ENCODE measurements at places on chromosomes 7 and 10.
A peak's percentile ranks its signal among the peaks of the same experiment; 100 is the strongest.

GRCh38 chr10:29635711-29636144, 957 bp upstream of the SVIL start:
- no peak for DNase-seq

DNA sequence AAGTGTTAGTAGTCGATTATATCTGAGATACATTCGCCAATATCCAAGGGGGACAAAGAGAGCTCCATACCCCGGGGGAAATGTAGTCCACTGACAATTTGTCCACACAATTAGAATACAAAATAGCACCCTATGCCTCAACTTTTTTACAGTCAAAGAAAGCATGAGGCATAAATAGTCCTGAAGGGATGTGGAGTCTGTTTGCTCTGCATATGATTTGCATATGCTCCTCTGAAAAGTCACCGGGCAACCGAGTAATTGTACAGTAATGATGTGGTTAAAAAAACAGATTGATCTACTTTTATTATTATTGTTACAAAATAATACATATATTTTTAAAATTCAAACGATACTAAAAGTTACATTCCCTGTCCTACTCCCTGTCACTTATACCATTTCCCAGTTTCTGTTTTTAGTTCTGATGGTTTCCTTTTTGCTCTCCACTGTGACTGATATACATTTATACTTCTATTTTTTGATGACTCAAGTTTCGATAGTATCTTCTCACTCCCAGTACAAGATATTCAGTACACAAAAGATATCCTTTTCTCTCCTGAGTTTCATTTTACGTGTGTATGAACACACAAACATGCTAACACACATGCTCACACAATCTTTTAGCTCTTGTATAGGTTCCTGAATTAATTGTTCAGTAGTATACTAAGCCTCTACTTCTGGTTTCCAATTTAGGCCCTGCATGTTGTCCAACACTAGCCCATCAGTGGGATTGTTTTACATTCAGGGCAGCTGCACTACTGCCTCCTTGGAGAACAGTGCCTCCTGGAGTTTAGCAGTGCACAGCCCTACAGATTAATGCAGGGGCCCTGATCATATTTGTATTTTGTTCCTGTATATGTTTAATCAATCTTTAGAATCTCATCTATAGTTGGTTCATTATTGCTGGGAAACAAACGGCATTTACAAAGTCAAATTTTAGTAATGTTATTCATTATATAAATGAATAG, 130.9 kb downstream of the TES start:
- DNase-seq, result no peak

GRCh38 chr7:124171068-124171467, 138.2 kb upstream of the TMEM229A start:
- no peak for DNase-seq

- no peak for DNase-seq
These were observed 15.8 kb downstream of the VOPP1 start for GRCh38 chr7:55556492-55556891.

DNA sequence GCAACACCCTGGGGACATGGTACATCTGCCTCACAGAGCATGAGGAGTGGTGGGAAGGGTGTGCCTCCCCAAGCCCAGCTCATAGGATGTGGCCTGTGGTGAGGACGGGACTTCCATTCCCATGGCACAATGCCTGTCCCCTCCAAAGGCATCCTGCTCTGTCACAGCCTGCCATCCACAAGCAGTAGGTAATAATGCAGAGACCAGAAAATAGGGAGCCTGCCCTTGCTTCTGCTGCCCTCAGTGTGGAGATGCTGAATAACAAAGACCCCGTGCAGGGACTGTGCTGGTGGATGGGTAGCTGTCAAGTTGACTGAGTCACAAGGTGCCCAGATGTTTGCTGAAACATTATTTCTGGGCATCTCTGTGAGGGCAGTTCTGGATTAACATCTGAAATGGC, 199.9 kb upstream of the GRB10 start:
- no peak for DNase-seq

DNA sequence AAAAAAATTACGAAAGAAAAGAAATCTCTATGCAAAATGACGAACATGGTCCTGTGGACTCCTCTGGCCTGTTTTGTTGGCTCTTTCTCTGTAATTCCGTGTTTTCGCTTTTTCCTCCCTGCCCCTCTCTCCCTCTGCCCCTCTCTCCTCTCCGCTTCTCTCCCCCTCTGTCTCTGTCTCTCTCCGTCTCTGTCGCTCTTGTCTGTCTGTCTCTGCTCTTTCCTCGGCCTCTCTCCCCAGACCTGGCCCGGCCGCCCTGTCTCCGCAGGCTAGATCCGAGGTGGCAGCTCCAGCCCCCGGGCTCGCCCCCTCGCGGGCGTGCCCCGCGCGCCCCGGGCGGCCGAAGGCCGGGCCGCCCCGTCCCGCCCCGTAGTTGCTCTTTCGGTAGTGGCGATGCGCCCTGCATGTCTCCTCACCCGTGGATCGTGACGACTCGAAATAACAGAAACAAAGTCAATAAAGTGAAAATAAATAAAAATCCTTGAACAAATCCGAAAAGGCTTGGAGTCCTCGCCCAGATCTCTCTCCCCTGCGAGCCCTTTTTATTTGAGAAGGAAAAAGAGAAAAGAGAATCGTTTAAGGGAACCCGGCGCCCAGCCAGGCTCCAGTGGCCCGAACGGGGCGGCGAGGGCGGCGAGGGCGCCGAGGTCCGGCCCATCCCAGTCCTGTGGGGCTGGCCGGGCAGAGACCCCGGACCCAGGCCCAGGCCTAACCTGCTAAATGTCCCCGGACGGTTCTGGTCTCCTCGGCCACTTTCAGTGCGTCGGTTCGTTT, 83.5 kb upstream of the SLF2 start:
- DNase-seq, result no peak

GRCh38 chr7:42456267-42456666, 219.3 kb upstream of the GLI3 start:
- no peak for DNase-seq

DNA sequence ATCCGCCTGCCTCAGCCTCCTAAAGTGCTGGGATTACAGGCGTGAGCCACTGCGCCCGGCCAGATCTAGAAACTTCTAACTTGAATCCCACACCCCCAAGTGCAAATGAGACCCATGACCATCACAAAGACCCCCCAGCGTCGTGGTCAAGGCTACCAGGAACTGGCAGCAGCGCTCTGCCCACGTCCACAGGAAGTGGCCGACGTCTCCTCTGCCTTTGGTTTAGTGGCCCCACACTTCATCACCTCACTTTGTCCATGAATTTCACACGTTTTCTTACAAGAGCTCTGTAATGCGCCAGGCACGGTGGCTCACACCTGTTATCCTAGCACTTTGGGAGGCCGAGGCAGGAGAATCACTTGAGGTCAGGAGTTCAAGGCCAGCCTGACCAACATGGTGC, 53.5 kb upstream of the TNRC18 start:
- DNase-seq, result no peak

DNA sequence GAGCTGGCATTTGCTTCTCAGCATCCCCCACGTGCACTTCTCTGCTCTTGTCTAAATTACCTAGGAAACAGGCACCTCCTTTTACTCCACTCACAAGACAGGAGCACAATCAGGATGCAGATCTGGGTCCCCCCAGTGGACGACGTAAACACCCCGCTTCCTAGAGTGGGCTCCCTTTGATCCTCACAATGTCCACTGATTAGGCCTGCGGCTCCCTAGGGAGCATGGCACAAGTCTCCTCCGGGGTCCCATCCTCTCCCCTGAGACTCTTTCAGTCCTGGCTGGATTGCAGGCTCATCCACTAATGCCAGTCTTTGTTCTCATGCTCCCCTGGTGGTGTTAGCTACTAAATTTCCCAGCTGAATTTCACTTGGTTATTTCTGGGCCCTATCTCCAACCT, 98.3 kb downstream of the GLI3 start:
- DNase-seq, result no peak

DNA sequence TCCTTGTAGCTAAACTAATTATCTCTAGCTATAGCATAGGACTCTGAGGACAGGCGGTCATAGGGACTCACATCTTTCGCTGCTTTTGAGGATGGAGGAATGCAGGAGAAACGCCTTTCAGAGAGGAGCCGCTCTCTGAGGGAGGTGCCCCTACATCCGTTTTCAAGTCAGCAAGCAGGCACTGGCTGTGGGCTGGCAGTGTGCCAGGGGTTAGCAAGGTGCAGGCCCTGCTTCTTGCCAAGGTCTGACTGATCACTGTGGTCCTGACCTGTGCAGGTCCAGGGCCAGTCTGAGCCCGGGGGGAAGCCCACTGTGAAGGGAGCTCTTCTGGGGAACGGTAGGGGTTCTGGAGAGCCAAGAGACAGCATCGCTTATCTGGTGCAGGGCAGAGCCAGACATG, 89.4 kb downstream of the SH3PXD2A start:
- DNase-seq, result peak; percentile 55

DNA sequence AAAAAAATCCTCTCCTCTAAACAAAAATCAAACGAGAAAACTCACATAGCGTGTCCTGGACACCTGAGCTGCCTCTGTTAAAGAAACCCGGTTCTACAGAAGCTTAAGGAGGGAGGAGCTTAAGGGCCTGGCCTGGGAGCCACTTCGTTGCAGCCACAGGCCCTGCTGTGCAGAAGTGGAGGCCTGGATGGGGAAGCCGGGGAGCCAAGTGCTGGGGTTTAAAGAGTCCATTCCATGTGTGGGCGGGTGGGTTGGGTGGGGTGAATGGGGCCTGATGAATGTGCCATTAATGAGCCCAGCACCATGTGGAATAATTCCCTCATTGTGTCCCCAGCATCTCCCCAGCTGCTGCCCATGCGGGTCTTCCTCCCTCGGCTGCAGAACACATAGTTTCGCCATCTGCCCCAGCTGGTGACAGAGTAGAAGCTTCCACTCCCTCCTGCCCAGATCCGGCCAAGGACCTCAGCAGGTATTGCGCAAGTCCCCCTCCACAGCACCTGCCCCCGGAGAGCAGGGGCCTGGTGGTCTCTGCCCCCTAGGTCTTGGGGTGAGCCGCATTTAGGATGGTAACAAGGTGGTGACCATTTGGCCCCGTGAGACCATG, 127.8 kb upstream of the BTBD16 start:
- DNase-seq, result no peak

DNA sequence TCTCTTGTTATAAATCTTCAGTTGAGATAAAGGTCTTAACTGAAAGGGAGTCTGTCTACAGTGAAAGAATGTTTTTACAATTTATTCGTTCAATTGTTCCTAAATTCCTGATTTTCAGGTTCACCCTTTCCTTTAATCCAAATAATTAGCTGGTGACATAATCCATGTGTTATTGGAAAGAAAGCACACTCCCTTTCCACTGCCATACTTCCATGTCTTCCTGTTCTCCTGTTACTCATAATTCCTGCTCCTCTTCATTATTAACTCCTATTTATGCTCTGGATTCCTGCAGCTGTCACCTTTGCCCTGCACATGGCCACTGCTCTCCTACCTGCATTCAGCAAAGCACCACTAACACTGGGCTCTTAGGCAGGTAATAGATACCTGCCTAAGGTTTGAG, 40.0 kb upstream of the FAM3C start:
- DNase-seq, result no peak

DNA sequence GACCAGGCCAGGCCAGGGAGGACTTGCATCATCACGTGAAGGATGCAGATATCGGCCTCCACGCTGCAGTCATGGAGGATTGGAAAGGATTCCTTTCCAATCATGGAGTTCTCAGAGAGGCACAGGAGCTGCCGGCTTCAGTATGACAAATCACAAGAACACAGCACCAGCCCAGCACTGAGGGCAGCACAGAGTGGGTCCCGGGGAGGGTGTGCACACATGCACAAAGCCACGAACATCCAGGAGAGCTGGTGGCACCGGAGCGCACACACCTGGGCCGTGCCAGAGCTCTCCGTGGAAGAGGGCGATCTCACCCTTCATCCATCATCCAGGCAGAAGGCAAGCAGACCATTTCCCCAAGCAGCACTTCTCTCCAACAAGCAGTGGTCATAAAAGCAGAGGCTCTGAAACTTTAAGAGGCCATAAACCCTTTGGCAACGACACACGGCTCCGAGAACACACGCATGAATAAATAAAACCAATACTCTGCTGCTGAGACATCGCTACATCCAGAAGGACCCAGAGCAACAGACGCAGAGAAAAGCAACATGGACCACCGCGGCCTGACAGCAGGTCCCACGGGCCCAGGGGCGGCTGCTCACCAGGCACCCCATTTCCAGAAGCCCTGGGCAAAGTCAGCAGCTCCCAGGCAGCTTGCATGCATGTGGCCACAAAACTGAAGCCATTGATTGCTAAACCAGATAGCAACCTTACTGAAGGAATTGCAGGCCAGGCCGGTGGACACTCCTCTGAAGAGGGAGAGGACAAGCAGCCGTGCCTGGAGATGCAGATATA, 180.8 kb downstream of the USP6NL start:
- no peak for DNase-seq

DNA sequence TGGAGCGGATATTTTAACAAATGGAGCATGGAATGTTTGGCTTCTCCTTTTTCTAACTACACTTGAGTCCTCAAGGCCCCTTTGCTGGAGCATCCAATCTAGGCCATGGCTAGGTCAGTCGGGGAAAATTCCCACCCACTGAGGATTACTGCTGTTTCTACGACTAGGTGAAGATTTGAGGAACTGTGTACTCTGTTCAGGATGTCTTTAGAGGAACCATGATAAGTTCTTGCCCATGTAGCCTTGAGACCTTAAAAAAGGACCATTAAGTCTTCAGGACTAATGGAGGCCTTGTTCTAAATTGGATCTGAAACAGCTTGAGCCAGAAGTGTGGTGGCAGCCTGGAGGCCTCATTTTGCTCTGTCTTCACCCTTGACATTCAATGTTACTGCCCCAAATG, 6.2 kb downstream of the AGK start:
- DNase-seq, result no peak

- DNase-seq, result no peak
These were observed 188.7 kb downstream of the PPP1R9A start for GRCh38 chr7:95095966-95096540.

- no peak for DNase-seq
These were observed 33.9 kb upstream of the SPOCK2 start for GRCh38 chr10:72122221-72122620.

GRCh38 chr7:80047856-80048459, 86.7 kb upstream of the GNAI1 start:
- DNase-seq, result no peak

GRCh38 chr10:42707234-42707633, 68.9 kb upstream of the ZNF33B start:
- DNase-seq, result no peak

DNA sequence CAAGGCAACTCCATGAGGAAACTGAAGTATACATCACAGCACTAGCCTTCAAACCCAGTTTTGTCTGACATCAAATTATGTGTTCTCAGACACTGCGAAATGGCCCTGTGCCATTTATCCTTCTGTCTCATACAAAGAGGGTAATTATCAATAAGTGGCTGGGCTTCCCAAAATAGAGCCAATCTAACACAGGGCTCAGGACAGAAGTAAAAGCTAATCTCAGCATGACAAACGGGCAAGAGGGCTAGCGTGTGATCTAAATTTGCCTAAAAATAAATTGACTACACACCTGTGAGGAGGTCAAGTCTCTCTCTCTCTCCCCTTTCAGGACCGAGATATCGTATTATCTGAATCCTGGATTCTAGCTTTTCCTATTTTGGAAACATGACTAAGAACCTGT, 67.2 kb downstream of the DGKB start:
- no peak for DNase-seq

Measured in stimulated activated CD4-positive, alpha-beta T cell treated with anti-CD3 and anti-CD28 coated beads, Interleukin-12 subunit alpha, Interleukin-12 subunit beta, amount 100 ng/mL, for 24 hours (primary cell).